ENCODE measurements at places on chromosomes 5 and 9.

- DNase-seq: no peak
Measured at GRCh38 chr5:43571237-43571636, 14.4 kb upstream of the PAIP1 start.

- DNase-seq: no peak
Measured at GRCh38 chr9:83304686-83305085, 233.5 kb downstream of the FRMD3 start.

- DNase-seq: no peak
Measured at GRCh38 chr5:151770383-151771258, 1.1 kb upstream of the G3BP1 start.

DNA sequence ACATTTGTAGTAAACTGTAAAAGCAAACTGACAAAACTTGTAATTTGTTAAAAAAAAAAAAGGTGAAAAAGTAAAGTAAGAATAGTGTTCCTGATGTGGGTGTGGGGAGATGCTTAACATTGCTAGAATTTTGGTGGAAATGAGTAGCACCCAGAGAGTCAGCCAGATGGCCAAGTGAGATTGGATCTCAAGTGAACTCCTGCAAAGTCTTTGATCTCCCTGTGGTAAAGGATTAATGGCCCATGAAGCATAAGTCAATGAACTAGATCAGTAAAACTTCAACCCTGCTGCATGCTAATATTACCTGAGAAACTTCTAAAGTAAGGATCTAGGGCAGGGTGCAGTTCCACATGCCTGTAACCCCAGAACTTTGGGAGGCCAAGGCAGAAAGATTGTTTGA, 19.0 kb upstream of the FAM169A start:
- DNase-seq: no peak

DNA sequence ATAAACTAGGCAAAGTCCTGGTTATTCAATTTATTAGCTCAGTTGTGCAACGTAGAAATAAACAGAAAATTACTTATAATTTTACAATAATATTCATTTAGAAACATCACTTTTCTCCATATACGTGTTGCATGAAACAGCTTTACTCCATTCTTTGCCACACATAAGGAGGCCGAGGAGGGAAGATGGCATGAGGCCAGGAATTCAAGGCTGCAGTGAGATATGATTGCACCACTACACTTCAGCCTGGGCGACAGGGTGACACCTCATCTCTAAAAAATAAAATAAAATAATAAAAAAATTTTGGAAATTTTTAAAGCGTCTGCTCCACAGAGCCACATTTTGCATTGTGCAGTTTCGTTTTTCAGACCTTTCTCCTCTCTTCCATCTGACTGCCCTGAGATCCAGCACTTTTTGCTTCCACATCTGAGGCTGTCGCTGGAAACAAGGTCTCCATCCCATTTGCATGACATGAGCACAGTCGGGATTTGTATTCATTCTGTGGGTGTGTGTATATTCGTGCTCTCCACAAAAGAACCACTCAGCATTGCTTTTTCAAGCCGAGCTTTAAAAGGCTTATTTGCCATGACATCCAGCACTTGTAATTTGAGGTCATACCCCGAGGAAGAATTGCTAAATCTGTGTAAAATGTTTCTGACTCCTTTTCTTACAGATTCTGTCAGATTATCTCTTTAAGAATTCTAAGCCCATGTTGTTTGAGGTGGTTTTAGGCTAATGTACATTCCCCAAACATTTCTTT, 98.6 kb upstream of the MSX2 start:
- no peak for DNase-seq

- DNase-seq: no peak
Measured at GRCh38 chr9:136119061-136119882, 597 bp upstream of the TMEM250 start.

- DNase-seq: no peak
Measured at GRCh38 chr9:96149533-96150280, 152.3 kb downstream of the HSD17B3 start.

- no peak for DNase-seq
Measured at GRCh38 chr5:140576776-140577201, 12.2 kb downstream of the SLC35A4 start.

DNA sequence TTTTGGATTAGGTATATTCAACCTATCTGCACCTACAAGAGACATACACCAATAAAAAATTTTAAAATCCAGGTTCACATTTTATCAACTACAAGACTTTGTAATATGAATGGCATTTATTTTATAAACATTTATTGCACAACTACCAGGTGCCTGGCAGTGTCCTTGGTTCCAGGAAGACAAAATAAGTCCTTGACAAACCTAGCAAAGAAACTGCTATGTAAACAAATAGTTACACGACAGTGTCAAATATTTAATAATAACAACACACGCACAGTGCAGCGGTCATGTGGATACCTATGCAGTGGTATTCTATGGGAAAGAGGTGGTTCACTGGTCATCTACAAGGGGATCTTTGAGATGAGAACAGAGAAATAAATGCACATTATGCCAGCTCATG, 120.7 kb downstream of the MYO10 start:
- no peak for DNase-seq

DNA sequence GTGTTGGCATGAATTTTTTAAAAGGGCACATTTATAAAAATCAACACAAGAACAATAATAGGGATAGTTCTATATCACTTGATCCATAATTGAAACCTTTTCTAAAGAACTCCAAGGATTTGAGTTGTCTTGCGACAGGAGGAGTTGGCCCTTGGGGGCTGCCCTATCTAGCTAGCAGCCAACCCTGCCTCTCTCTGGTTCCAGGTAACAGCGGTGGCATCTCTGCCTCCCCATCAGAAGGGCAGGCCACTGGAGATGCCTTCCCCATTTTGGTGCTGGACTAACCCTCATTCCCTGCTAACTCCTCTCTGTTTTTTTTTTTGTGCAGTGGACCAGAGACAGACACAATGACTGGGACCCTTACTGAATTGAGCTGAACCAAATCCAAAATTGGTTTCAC, 393.0 kb downstream of the MED10 start:
- DNase-seq: no peak

GRCh38 chr5:22598796-22599195, 254.3 kb downstream of the CDH12 start:
- no peak for DNase-seq

DNA sequence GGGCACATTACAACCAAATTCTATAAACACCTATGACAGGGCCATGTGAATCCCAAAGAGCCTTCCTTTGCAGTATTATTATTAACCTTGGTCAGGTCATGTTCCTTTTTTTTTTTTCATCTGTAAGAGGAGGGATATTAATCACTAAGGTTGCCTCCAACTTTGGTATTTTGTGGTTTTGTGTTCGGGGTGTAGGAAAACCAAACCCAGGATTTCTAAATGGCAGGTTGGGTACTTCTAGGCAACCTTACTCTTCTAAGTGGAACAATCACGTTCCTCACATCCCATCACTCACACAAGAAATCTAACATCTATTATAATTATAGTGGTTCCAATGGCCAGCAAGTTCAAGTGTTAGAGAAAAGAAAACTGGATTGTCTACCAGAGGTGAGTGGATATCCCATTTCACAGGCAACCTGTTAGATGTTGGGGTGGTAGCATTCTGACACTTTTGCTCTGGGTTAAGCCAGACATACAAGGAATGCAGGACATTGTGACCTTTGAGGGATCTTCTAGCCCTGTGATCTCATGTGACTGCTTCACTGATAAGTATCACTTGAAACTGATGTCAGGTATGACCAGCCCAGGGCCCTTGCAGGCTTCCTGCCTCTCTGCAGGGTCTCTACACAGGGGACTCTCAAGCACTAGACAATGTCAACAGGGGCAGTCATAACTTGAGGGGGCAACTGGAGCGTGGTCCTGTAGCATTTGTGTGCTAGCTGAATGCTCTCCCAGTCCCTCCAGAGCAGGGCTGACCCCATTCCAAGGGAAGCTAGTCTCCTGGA, 126.2 kb upstream of the VLDLR start:
- DNase-seq: no peak

DNA sequence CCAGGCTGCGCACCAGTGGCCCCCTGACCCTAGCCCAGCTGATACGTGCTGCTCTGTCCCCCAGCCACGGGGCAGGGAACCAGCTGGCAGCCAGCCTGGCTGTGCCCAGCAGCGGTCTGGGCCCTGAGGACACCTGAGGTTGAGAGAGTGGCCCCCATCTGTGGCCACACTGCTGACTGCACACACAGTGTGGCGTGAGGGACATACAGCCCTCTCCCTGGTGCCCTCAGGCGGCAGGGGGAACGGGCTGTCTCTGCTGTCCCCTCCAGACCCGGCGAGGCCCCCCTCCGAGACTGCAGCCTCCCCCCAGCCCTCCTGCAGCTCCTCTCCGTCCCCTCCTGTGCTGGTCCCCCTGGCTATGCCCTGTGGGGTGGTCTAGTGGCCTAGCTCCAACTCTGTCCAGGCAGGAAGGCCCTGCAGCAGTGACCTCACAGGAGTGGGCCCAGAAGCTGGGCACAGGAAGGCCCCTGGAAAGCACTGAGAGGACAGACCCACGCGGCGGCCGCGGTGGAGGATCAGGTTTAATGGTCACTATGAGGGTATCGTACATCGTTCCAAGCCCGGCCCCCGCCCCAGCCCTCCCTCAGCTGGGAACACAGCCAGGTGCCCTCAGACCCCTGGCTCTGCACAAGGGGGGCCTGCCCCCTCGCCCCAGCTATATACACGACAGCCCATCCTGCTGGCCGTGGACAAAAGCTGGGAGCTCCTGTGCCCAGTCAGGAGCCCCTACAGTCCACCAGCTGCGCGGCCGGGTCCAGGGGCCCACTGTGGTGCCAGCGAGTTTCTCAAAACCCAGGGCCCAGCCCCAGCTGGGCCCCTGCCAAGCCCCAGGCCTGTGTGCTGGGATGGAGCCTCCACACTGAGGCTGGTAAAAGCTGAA, 6.8 kb upstream of the ENTPD8 start:
- DNase-seq: no peak

DNA sequence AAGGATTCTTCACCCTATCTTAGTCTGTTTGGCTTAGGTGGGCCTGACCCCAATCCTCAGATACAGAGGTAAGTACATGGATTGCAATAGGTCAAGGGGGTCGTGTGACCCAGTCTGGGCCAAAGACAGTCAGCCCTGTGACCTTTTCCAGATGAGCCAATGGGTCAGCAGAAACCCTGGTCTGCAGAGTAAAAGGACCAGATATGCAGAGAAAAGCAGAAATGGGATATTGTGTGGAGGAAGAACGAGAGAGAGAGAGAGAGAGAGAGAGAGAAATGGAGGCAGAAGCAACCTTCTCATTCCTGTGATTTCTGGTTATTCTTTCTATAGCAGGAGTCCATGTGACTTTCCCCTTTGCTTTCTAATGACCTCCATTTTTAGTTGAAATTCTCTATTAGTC, 40.4 kb upstream of the CRB2 start:
- no peak for DNase-seq

- no peak for DNase-seq
Measured at GRCh38 chr5:76836181-76836580, 13.6 kb upstream of the S100Z start.

DNA sequence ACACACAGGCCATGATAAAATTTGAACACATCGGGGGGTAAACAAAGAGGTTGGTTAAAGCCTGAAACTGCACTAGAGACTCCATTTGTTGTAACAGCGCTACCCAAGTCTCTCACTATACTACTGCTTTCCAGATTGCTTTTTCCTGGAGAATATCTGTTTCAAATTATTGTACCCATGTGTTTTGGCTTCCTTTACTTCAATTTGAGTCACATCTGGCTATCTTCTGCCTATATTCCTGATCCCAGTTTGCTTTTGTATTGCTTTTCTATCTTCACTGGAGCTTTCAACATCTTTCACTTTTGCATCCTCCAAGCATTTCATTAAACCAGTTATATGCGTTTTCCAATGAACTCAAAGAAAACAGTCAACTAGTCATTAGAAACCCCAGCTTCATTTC, 404.7 kb downstream of the MLLT3 start:
- DNase-seq: no peak

GRCh38 chr5:170179626-170180025, 53.2 kb upstream of the C5orf58 start:
- no peak for DNase-seq

DNA sequence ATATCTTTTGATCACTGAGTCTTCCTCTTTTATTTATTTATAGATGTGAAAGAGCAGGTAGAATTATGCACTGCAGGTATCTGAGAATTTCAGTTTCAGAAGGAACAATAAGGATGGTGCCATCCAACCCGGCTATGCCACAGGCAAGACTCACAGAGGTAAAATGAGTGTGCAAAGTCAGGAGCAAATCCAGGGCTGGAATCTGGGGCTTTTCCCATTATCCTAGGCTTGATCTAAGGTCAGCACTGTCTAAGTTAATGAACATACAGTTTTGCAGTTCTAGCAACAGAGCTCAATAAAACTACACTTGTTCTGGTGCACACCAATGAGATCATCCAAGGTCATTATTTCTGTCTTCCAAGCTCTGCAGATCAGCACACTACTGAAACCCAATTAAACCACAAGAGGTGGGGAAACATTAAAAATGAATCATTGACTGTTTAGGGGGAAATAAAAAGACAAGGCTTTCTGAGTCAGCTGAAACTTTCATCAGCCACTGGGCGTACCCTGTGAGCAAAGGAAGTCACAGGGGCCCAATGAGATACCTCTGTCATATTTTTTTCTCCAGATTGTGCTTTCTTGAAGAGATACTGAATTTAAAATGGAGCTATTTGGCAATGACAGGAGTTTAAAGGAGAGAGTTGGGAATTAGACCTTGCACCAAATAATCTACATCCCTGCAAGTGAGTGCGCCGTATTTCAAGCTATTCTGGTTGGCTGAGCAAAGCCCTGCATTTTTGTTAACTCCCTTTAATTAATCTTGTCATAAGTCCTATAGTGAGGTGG, 662.2 kb upstream of the ZNF608 start:
- peak; percentile 44 for DNase-seq

DNA sequence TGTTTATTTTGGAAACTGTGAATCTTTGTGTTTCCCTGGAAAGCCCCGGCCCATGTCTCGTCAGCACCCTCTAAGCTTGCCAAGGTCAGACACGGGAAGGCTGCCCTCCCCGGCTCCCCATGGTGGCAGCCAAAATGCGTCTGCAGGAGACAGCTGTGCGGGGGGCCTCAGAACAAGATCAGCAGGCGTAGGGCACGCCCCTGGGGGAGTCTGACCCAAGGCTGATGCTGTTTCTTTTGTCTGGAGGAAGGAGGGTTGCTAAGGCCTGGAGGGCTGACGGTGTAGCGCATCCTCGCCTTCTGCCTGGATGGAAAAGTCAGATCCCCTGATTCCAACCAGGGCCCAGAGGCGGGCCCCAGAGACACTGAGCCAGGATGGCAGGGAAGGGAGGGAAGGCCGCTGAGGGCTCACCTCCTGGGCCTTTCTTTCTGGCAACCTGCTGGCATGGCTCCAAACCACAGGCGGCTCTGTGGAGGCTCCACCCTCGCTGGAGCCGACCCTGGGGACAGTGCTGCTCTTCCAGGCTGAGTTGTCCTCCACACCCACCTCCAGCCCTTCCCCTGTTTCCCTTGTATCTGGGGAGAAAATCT, 57.2 kb downstream of the OLFM1 start:
- no peak for DNase-seq

- DNase-seq: no peak
Measured at GRCh38 chr5:10995891-10996290, 234.9 kb upstream of the DAP start.

DNA sequence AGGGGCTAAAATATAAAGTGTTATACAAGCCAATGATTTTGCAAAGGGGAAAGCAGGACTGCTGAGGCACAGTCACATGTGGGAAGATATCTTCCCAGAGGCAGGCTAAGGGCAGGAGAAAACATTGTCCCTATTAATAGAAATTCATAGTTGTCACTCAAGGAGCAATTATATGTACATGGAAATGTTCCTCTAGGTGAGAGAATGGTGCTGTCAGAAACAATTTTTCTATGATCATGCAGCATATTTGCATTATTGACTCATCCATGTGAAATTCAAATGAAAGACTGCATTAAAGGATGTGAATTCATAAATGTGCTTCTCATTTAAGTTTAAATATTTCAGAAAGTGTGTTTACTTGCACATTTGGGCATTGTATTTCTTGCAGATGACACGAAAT, 775.9 kb upstream of the CDH9 start:
- DNase-seq: no peak

- DNase-seq: no peak
Measured at GRCh38 chr9:108654566-108654965, 201.2 kb downstream of the ACTL7B start.

Measured in AG04450 (cell line).